EH (cell line): ENCODE measurements at places on chromosomes 3 and 15.
A peak's percentile ranks its signal among the peaks of the same experiment; 100 is the strongest.

DNA sequence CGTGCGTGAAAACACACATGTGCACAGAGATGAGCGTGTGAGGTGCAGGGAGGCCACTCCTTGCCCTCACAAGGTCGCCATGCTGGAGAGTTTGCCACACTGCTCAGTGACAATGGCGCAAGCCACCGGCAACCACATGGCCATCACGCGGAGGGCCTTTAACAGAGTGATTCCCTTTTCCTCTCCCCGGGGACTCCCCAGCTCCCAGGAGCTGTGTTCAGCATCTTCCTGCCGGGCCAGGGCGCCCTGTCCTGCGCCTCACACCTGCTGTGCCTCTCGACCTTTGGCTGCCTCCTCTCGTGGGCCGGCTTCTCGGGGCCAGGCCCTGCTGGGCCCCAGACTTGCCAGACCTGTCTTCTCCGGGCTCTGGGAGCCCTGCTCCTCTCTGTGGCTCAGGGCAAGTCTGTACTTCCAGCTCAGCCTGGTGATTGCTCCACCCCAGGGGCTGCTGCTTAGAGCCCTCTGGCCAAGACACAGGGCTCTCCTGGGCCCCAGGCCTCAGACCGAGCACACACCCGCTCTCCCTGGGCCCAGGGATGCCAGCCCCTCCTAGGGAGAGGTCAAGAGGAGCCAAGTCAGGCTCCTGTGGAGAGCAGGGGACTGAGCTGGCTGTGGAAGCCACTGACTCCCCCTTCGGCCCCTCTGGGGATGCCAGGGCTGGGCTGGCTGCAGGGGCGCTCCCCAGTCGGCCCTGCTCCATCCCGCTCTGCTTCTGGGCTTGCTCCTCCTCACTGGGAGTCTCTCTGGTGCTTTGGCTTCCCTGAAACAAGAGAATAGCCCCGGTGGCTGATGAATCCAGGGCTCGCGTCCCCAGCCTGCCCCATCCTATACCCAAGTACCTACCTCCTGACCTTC, 5.6 kb downstream of the CCDC9B start:
- no peak for DNase-seq

- DNase-seq, result peak; percentile 38
These were observed 3.7 kb upstream of the B3GALNT1 start for GRCh38 chr3:161108840-161109239.

GRCh38 chr3:160473978-160474377, 24.4 kb upstream of the TRIM59 start:
- peak; percentile 98 for DNase-seq

GRCh38 chr3:184765047-184765729, 46.8 kb upstream of the VPS8 start:
- DNase-seq, result no peak

DNA sequence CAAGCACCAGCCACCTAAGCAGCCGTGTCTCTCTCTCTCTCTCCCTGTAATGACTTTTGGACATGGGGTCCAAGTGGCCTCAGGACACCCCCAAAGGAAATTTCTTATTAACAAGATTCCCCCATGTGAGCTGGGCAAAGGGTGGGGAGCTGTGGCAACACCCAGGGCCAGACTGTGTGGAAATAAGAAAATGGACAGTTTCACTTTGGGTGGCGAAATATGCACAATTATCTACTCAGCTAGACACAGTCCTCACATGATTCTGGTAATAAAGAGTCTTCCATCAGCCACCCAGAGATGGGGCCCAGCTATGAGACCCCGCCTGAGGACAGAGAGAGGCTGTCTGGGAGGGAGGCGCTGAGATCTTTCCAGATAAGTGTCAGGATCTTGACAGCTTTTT, 96.8 kb upstream of the TPM1 start:
- DNase-seq, result no peak
